Right ventricle myocardium superior (tissue), 1 donor: ENCODE measurements at places on chromosomes 4 and X.

DNA sequence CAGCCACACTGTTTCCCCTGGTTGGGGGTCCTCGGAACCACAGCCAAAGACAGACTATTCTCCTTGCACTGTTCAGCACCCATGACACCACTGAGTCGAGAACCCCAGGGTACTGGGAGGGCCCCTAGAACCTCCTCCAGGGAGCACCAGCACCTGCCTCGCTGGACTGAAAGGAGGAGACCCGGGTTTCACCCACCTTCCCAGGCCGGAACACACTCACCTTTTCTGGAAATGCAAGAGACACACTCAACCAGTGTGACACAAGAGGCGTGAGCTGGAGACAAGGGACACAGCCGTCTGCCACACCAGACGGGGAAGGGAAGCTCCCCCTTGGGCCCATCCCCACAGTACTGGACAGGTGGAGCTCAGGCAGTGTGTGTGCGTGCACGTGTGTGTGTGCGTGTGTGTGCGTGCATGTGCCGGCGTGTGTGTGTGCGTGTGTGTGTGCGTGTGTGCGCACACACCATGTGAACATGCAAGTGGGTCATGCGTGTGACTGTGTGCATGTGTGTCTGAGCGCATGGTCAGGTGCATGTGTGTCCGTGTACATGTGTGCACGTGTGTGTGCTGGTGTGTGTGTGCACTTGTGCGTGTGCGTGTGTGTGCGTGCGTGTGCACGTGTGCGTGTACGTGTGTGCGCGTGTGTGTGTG lies 128.8 kb upstream of the NKX1-1 start:
- peak; percentile 37 for DNase-seq

DNA sequence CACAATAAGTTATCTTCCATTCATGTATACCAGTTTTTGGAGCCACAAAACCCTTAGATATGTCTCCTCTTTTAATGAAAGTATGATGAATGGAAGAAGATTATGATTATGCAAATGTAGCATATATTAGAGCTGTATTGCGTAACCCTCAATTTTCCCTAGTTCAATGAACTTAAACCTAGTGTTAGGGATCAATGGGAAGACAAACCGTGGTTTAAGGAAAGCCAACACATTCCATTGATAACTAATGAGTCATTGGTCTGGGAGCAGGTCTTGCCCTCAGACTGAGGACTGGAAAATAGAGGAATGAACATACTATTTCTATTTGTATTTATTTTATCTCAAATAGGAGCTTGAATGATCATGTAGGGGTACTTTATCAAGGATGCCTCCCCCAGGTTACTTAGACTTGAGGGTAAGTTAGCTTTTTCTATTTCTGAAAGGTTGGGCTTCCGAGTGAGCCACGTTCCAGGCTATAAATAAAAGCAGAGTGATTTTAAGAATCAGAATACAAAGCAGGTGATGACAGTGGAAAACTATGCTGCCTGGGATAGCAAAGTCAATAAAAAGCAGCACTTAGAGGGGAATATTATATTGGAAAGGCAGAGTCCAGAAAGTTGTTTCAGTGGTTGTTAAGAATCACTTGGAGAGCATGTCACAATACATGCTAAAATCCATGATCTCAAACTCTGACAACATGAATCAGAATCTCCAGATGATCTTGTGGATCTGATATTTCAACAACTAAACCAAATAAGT lies 356.0 kb downstream of the ADAM29 start:
- DNase-seq: no peak

DNA sequence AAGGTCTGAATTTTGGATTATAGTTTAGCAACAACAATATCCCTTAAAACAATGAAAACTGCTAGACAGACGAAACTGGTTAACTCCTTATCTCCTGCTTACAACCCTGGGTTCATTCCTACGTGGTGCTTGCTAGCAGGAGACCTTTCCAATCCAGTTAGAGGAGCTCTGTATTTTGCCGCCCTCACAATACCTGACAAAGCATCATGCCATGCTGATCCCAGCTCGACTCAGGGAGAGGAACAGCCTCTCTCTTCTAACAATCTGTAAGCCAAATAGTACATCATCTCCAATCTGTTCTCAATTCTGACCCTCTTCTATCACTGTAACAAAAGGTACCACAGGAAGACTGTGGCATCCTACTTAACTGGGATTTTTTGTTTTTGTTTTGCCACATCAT lies 74.4 kb downstream of the PAPSS1 start:
- no peak for DNase-seq

- no peak for DNase-seq
Observed at GRCh38 chr4:183059797-183060196, 39.3 kb upstream of the WWC2 start.

DNA sequence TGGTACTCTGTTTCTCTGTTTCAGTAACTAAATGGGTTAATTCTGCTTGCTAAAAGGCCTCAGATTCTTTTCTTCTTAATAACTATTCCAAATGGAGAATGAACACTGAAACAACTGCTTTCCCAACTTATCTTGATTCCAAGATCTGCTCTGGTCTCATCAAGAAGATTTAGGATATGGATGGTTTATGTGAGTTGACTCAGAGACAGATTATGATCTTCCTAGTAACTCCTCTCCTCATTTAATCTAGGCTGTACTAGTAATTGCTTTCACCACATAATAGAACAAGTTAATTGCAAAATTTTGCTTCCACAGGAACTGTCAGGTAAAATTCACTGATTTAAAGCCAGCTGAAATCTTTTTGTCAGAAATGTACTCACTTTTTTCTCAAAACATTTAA lies 537.1 kb downstream of the GRID2 start:
- DNase-seq: no peak

- no peak for DNase-seq
Observed at GRCh38 chr4:167524091-167524490, 289.8 kb upstream of the SPOCK3 start.

GRCh38 chrX:95949588-95949987 lies 735.1 kb upstream of the DIAPH2 start:
- no peak for DNase-seq

DNA sequence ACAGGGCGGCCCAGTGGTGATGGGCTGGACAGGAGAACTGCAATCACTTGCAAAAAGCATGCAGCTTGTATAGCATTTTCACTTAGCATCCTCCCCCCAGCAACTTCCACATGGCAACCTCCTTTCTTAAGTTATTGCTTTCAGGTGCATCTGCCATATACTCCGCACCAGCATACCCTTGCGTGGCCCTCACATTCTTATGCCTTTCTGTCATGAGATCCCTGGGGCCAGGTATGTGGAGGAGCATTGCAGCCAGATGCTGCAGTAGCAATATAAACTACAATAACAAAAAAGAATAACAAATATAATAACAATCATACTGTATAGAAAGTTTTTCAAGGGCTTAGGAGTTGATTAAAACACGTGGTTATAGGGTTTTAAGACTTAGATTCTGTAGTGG lies 26.3 kb upstream of the NUDT6 start:
- no peak for DNase-seq

DNA sequence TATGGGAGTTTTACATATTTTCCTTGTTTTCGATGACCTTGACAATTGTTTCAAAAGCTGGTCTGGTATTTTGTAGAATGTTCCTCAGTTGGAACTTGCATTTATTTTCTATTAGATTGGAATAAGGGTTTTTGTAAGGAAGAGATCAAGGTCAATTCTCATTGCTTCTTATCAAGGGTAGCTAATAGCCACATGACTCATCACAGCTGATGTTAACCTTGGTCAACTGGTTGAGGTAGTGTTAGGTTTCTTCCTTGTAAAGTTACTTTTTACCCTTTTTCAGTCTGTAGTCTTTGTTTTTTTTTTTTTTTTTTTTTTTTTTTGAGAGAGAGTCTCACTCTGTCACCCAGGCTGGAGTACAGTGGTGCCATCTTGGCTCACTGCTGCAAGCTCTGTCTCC lies 257.2 kb downstream of the SNCA start:
- no peak for DNase-seq
